Activated T-cell treated with anti-CD3 and anti-CD28 coated beads, Interleukin-2, amount 50 U/mL, for 72 hours (primary cell): ENCODE measurements at places on chromosomes 1 and 21.

GRCh38 chr1:167373986-167374385 is 144.3 kb downstream of the CD247 start:
- H3K4me1 ChIP-seq = no peaks in the 10 kb centered on the region
- no peak overlapping the region for H3K27ac ChIP-seq
- H3K36me3 ChIP-seq = peaks cover 6% of the 10 kb centered on the region
- no peak overlapping the region for H3K4me3 ChIP-seq
- DNase-seq = no peak
- no peaks in the 10 kb centered on the region for H3K27me3 ChIP-seq

- H3K4me3 ChIP-seq = no peak overlapping the region
- peaks cover 2% of the 10 kb centered on the region for H3K36me3 ChIP-seq
- no peaks in the 10 kb centered on the region for H3K27me3 ChIP-seq
- peaks cover 49% of the 10 kb centered on the region for H3K4me1 ChIP-seq
- DNase-seq = no peak
- no peak overlapping the region for H3K27ac ChIP-seq
These were observed 29.0 kb downstream of the SPEN start for GRCh38 chr1:15876357-15877055.

GRCh38 chr1:239891621-239892358 is 199.9 kb upstream of the FMN2 start:
- no peaks in the 10 kb centered on the region for H3K36me3 ChIP-seq
- H3K27me3 ChIP-seq = peaks cover 7% of the 10 kb centered on the region
- no peaks in the 10 kb centered on the region for H3K4me1 ChIP-seq
- H3K27ac ChIP-seq = no peak overlapping the region
- no peak overlapping the region for H3K4me3 ChIP-seq

- H3K4me1 ChIP-seq = peaks cover 61% of the 10 kb centered on the region
- H3K27me3 ChIP-seq = no peaks in the 10 kb centered on the region
These were observed 225.9 kb downstream of the RERE start for GRCh38 chr1:8591569-8591968.

DNA sequence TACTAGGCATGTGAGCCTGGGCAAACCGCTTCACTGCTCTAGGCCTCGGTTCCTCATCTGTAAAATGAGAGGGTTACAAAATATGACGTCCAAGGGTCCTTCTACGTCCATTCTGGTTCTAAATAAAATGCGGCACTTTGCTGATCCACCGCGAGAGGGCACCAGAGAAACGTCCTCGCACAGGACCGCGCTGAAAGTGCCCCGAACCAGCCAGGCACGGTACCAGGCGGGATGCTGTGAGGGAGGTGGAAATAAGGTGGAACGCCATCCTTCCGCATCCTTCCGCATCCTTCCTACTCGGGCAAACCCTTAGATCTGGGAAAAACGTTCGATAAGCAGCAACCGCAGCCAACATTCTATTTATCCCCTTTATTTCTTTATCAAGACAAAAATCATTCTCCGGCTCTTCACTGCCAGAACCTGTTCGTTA is 60.3 kb upstream of the KRTAP19-8 start:
- H3K27me3 ChIP-seq = no peaks in the 10 kb centered on the region
- H3K36me3 ChIP-seq = no peaks in the 10 kb centered on the region
- peak overlapping the region; percentile 59 for H3K27ac ChIP-seq
- no peak overlapping the region for H3K4me3 ChIP-seq
- H3K4me1 ChIP-seq = peaks cover 27% of the 10 kb centered on the region

GRCh38 chr1:39802496-39803260 is 14.0 kb upstream of the BMP8B start:
- DNase-seq = no peak
- H3K27me3 ChIP-seq = no peaks in the 10 kb centered on the region
- no peak overlapping the region for H3K4me3 ChIP-seq
- H3K27ac ChIP-seq = no peak overlapping the region
- peaks cover 16% of the 10 kb centered on the region for H3K4me1 ChIP-seq

DNA sequence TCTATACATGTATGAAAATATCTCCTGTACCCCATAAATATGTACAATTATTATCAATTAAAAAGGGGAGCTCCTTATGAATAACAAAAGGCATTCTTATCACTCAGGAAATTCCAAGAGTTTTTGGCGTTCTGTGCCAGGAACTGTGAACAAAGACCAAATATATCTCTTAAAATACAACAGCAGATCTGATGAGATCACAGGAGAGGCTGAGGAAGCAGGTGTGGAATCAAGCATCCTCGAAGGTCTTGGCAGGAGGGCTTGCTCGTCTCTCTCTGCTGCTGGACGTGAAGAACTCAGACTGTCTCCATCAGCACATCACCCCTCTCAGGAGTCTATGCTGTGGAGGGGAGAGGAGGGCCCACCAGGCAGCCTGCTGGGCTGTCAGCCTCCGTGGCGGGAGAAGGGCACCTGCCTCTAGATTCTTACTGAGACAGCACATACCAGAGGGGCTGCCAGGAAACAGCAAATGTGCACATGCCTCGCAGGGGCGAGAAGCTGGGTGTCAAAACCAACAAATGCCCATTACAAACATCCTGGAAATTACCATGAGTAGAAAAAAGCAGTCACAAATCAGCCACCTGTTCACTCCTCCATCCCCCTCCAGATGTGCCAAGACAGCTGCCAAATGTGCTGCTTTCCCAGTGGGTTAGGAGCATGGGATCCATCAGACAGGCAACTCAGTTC is 30.8 kb upstream of the FAM89A start:
- H3K4me3 ChIP-seq = no peak overlapping the region
- DNase-seq = no peak
- no peaks in the 10 kb centered on the region for H3K4me1 ChIP-seq
- H3K36me3 ChIP-seq = no peaks in the 10 kb centered on the region

DNA sequence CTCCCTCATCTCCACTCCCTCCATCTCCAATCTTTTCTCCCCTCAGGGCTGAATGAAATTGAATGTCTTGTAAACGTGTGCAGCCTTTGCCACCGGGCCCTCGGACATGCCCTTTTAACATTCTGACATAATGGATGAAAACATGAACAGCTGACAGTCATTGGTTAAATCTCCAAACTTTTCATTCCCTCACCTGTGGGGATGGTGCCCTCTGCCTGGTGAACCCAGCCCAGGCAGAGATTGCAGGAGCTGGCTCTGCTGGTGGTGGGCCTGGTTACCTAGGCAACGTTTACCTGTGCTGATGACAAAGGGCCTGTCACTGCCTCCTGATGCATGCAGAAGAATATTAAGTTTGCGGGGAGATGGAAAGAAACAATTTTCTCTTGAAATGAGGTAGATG is 21.3 kb downstream of the ST6GALNAC3 start:
- no peak overlapping the region for H3K27ac ChIP-seq
- no peaks in the 10 kb centered on the region for H3K27me3 ChIP-seq
- no peak overlapping the region for H3K4me3 ChIP-seq

GRCh38 chr1:160836561-160836960 is 26.1 kb downstream of the CD244 start:
- H3K36me3 ChIP-seq = no peaks in the 10 kb centered on the region
- peak overlapping the region; percentile 59 for H3K4me3 ChIP-seq
- peaks cover 60% of the 10 kb centered on the region for H3K4me1 ChIP-seq
- no peak for DNase-seq
- peak overlapping the region; percentile 70 for H3K27ac ChIP-seq

DNA sequence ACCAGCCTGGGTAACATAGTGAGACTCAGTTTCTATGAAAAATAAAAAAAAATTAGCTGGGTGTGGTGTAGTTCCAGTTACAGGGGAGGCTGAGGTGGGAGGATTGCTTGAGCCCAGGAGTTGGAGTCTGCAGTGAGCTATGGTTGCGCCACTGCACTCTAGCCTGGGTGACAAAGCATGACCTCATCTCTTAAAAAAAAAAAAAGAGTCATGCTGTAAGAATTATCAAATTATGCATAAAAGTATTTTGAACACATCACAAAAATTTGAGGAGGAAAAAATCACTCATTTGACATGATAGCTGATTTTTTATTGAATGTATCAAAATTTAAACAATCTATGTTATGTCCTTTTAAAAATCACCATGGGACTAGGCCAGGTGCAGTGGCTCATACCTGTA is 17.8 kb downstream of the CCDC30 start:
- no peak overlapping the region for H3K4me3 ChIP-seq
- DNase-seq = no peak
- H3K27me3 ChIP-seq = no peaks in the 10 kb centered on the region
- H3K36me3 ChIP-seq = no peaks in the 10 kb centered on the region
- no peaks in the 10 kb centered on the region for H3K4me1 ChIP-seq

DNA sequence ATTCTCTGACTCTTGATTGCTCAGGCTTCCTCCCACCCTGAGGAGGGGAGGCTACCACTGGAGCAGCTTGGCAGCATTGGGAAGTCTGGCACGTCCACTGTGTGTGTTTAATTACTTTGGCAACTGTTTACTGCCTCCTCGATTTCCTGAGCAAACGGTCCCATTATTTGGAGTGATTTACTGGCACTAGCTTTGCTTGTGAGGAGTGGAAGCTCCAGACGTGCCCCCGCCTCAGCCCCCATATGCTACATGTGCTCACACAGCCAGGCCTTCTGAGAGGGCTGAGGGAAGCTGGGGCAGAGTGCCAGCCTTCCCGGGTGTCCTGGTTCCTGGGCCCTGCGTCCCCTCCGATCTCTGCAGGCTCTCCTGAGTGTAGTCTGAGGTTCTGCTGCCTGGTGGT is 306.2 kb downstream of the PTPRU start:
- DNase-seq = no peak
- no peak overlapping the region for H3K4me3 ChIP-seq
- H3K27ac ChIP-seq = no peak overlapping the region
- no peaks in the 10 kb centered on the region for H3K27me3 ChIP-seq
- no peaks in the 10 kb centered on the region for H3K4me1 ChIP-seq

- no peaks in the 10 kb centered on the region for H3K36me3 ChIP-seq
- no peak overlapping the region for H3K4me3 ChIP-seq
- H3K27me3 ChIP-seq = no peaks in the 10 kb centered on the region
These were observed 88.8 kb downstream of the CDC7 start for GRCh38 chr1:91589437-91589836.

GRCh38 chr1:227759341-227760300 is 24.4 kb downstream of the SNAP47 start:
- peak overlapping the region; percentile 53 for H3K4me3 ChIP-seq
- H3K36me3 ChIP-seq = peaks cover 35% of the 10 kb centered on the region
- H3K27ac ChIP-seq = no peak overlapping the region
- peak; percentile 36 for DNase-seq

DNA sequence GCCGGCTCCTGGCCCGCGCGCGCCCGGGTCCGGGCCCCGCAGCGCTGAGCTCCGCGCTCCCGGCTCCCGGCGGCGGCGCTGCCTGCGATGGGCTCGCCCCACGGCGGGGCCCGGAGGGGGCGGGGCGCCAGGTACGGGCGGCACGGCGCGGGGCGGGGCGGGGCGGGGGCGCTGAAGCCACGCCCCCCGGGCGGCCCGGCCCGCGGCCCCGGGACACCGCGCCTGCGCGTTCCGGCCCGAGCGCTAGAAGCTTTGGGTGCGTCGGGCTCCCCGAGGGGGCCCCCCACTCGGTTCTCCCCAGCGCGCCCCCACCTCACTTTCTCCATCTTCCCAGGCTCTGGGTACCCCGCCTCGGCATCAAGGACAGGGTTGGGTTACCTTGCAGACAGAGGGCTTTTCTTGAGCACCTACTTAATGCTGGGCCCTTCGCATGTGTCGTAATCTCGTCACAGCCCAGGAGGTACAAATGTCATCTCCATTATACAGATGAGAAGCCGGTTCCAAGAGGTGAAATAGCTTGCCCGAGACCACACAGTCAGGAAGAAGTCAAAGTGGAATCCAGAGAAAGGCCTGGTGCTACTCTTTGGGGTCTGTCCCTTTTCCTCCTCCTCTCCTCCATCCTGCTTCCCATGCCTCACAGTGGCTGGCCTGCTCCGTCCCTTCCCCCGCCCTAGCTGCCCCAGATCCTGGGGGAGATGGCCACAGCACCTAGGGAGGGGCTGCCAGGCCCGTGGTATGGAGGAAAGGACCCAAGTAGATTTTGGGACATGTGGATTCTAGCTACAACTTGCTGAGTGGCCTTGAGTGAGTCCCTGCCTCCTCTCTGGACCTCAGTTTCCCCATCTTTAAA is 46.5 kb downstream of the RAP1GAP start:
- H3K4me1 ChIP-seq = no peaks in the 10 kb centered on the region
- H3K4me3 ChIP-seq = peak overlapping the region; percentile 65
- no peak overlapping the region for H3K27ac ChIP-seq
- peaks cover 24% of the 10 kb centered on the region for H3K27me3 ChIP-seq
- DNase-seq = peak; percentile 65

- no peaks in the 10 kb centered on the region for H3K36me3 ChIP-seq
- H3K27me3 ChIP-seq = peaks cover 17% of the 10 kb centered on the region
- H3K27ac ChIP-seq = no peak overlapping the region
These were observed 205.8 kb downstream of the TNR start for GRCh38 chr1:175537571-175537970.

DNA sequence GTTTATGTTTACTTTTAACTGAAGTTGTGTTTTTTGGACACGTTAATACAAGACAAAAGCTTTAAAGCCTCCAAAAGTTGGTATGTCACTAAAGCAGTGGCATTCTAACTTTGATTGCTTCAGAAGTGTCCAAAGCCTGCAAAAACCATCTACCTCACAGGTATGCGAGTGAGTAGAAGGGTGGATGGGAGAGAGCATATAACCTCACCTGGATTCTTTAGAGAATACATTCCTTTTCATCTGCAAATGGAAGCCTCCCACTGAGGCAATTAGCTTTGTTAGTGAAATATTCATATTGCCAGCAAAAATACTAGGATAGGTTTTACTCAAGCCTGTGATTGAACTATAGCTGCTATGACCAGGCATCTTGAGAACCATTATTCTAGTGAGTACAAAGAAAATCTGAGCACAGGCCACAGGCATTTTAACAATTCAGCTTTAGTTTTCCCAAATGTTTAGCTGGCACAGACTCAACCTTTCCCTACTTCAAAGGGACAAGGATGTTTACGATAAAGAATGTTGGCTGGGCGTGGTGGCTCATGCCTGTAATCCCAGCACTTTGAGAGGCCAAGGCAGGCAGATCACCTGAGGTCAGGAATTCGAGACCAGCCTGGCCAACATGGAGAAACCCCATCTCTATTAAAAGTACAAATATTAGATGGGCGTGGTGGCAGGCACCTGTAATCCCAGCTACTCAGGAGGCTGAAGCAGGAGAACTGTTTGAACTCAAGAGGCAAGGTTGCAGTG is 39.7 kb downstream of the MAP3K21 start:
- H3K27ac ChIP-seq = no peak overlapping the region
- no peaks in the 10 kb centered on the region for H3K36me3 ChIP-seq
- no peaks in the 10 kb centered on the region for H3K4me1 ChIP-seq
- DNase-seq = no peak

DNA sequence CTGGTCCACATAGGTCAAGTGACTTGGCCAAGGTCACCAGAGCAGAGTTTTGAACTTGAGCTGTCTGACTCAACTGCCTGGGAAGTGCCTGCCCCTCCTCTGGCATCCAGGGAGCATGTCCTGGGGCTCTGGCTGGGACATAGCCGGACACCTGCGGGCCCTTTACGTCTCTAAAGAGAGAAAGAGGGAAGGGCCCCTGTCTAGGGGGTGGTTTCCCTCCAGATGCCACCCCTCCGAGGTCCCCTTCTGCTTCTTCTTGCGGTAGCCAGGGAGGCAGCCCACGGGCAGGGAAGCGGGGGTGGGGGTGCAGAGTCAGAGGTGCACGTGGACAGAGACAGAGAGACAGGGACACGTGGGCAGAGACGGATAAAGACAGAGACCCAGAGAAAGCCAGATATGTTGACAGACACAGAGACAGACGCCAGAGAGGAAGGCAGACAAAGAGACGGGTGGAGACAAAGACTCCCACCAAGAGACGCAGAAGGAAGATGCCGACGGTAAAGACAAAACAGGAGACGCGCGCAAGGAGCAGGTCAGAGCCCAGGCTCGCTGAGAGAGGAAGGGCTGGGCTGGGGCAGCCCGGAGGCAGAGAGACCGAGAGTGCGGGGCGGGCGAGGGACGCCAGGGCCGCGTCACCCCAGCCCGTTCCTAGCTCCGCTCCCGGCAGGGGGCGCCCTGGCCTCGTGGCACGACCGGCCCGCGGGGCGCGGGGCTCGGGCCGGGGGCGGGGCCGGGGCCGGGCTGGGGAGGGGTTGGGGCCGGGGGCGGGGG is 458 bp upstream of the ALPL start:
- H3K36me3 ChIP-seq = no peaks in the 10 kb centered on the region
- H3K27ac ChIP-seq = no peak overlapping the region
- H3K27me3 ChIP-seq = peaks cover 57% of the 10 kb centered on the region
- peak overlapping the region; percentile 70 for H3K4me3 ChIP-seq
